ENCODE measurements at places on chromosomes 2 and 18.

GRCh38 chr2:112712903-112713584, 7.8 kb upstream of the NT5DC4 start:
- DNase-seq, result peak; percentile 70

DNA sequence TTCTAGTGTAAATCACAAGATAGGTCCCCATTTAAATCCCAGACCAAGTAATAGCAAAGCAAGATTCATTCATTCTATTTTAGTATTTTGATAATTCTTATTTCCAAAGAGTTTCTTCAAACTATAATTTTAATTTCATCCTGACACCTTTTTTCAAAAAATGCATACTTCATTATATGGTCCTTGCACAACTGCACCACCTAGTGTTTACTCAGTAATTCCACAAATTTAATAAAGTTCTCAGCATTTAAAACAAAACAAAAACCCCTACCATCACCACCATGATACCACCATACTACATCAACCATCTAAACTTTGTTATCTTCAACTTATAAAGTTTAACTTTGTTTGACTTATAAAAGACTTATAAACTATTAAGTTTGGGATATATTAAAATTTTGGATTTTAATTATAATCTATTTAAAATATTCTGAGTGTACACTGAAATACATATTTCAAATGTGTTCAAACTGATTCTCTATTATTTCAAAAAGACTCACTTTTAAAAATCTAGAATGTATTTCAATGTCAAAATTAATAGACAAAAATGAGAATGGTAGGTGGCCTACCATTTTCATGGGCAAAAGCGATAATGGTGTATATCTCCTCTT, 44.2 kb downstream of the WDPCP start:
- no peak for DNase-seq

- DNase-seq, result peak; percentile 60
These were observed 179.3 kb downstream of the GLI2 start for GRCh38 chr2:120914839-120915521.

GRCh38 chr18:2857491-2858131, 10.8 kb downstream of the EMILIN2 start:
- no peak for DNase-seq

DNA sequence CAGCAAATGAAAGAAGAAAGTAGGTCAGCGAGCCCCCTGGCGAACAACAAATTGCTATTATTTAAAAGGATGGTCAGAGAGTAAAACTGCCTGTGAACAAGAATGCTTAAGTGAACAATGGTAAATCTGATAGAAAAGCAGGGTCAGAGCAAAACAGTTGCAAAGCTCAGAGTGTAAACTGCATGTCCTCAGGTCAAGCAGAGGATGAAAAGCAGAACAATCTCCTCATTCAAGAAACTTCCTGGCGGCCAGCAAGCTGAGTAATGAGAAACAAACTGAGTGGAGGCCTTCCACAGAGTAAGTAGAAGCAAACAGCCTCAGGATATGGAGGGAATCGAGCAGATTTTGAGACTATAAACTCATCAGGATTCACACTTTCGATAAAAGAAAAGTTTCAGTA, 117.9 kb downstream of the PPP1R1C start:
- no peak for DNase-seq

- DNase-seq, result no peak
These were observed 41.1 kb upstream of the MGAT5 start for GRCh38 chr2:134212746-134213145.
